Gastroesophageal sphincter (tissue), 4 donors: ENCODE measurements at places on chromosomes 1 and 21. TPM values are rescaled to one million over a fixed set of nuclear protein-coding genes. Genes with fewer than 3 reads are reported as not detected.

The TFF2 gene
- total RNA-seq = not detected

The HJV gene
- not detected for total RNA-seq

DNA sequence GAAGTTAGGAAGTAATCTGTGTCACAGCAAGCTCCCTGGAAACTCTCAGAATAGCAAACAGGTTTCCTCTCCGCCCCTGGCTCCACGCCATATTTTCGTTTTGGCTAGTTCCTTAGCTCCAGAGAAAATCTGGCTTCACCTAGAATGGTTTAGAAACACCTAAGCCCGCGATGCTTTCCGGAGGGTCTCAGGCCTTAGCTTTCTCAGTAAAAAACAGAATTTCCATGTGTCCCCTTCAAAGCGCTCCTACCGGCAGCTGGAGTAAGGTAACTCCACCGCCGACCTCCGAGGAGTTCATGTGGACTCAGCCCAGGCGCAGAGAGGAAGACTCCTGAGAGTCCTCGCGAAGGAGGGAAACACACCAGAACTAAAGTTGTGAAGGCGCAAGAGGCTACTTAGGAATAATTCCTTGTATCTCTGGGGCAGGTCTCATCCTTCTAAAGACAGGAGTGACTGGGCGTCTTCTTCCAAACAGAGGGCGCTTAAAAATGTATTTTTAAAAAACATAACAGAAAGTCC is 406 bp downstream of the KIAA0040 start:
- ATAC-seq = peak; percentile 20

GRCh38 chr1:966704-967300 is 520 bp downstream of the PLEKHN1 start:
- peak; percentile 76 for ATAC-seq
